ENCODE measurements at places on chromosomes 3 and 15. TPM values are rescaled to one million over a fixed set of nuclear protein-coding genes. Genes with fewer than 3 reads are reported as not detected.

ALDH1A2 gene
- not detected for total RNA-seq

GXYLT2 gene
- total RNA-seq = 2.1 TPM

SPESP1 gene
- total RNA-seq = not detected

RNU5B-1 gene
- not detected for total RNA-seq

NPAP1 gene
- total RNA-seq = not detected

FGD5 gene
- 0.06 TPM for total RNA-seq

NDUFB5 gene
- 54.9 TPM for total RNA-seq

LCTL gene
- total RNA-seq = not detected

CIB2 gene
- 23.1 TPM for total RNA-seq

GPR160 gene
- 1.7 TPM for total RNA-seq

ERC2 gene
- not detected for total RNA-seq

LIPH gene
- total RNA-seq = 5.6 TPM

ZNF620 gene
- 2.0 TPM for total RNA-seq

HYAL3 gene
- total RNA-seq = 9.6 TPM

SERINC4 gene
- not detected for total RNA-seq

ZNF80 gene
- total RNA-seq = not detected

CKMT1A gene
- total RNA-seq = 1.8 TPM

ADAMTS17 gene
- 0.13 TPM for total RNA-seq

SNX1 gene
- total RNA-seq = 68.5 TPM

UROC1 gene
- total RNA-seq = not detected

MESP2 gene
- total RNA-seq = 0.30 TPM

PLA2G4D gene
- total RNA-seq = not detected

C3orf20 gene
- not detected for total RNA-seq

XCR1 gene
- not detected for total RNA-seq

OR5K2 gene
- total RNA-seq = not detected

KIF7 gene
- 5.0 TPM for total RNA-seq

PLCB2 gene
- total RNA-seq = 0.72 TPM

CISH gene
- total RNA-seq = 0.69 TPM

NR2E3 gene
- not detected for total RNA-seq

NGLY1 gene
- total RNA-seq = 19.8 TPM

CLRN1 gene
- not detected for total RNA-seq

RASL12 gene
- total RNA-seq = 0.10 TPM

TJP1 gene
- total RNA-seq = 81.7 TPM

SLC28A1 gene
- total RNA-seq = not detected

Data from A549 treated with GW870086 at 1 μM for 4 hours (cell line).